Mesendoderm (in vitro differentiated cells): ENCODE measurements at places on chromosomes 4 and X.

DNA sequence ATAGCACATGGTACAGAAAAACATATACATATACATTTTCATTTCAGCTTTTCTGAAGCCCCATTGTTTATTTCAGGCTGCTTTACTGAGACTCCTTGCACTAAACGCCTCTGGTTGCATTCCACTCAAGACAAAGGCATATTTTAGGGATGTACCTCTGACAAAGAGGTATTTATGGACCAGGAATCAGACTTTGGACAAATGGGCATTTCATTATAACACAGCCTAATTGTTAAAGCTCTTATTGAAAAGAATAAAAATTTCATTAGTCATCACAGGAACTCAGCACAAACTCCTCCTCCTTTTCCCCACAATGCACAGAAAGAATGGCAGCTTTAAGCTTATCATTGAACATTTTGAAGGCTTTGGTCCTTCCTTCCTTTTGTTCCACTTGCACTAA lies 62.9 kb upstream of the UGT8 start:
- no peak for DNase-seq

GRCh38 chr4:66160606-66161005 lies 490.3 kb upstream of the EPHA5 start:
- no peak for DNase-seq

DNA sequence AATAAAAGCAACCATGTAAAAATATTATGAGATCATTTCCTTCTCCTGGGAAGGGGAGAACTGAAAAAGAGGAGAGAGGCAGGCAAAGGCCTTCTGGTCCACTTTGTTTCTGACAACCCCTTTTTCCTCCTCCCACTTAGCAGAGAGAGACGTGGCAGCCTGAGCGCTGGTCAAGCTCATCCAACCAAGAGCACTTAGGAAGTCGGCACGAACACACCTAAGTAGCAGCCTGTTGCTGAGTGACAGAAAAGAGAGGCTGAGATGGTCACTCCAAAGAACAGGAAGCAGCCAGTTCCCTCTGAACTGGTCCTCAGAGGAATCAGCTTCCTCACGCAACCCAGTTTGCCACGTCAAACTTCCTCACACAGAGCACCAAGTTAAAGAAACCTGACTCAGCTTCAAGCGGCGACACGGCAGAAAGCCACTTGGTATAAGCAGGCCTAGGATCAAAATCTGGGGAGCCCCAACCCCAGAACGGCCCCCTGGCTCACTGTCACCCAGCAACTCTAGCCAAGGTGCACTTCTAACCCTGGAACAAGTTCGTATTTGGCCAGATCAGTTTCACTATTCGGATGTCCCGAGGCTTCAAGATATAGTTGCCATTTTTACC lies 861 bp downstream of the SEC24D start:
- DNase-seq: peak; percentile 96

- no peak for DNase-seq
These were observed 129.6 kb downstream of the ANK2 start for GRCh38 chr4:113179091-113179490.

- DNase-seq: peak; percentile 27
These were observed 2.4 kb upstream of the RAB40AL start for GRCh38 chrX:102934624-102935023.

DNA sequence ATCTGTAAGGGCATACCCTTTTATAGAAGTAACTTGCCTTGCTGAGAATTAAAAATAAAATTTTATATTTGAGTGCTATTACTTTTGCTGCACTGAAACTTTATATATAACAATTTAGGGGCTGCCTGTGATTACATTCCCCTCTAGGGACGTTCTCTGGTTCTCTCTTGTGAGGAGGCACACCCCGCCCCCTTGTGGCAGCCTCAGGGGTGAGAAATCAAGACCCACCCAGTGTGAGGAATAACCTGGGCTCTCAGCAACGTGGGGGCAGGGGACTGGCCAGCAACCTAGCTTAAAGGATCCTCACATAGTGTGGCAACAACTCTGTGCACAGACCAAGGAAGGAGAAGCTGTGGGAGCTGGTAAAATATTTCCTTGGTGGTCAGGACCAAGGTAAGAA lies 43.7 kb downstream of the MAGEA9 start:
- peak; percentile 54 for DNase-seq

- DNase-seq: no peak
These were observed 233.0 kb upstream of the CLNK start for GRCh38 chr4:10917566-10917965.

DNA sequence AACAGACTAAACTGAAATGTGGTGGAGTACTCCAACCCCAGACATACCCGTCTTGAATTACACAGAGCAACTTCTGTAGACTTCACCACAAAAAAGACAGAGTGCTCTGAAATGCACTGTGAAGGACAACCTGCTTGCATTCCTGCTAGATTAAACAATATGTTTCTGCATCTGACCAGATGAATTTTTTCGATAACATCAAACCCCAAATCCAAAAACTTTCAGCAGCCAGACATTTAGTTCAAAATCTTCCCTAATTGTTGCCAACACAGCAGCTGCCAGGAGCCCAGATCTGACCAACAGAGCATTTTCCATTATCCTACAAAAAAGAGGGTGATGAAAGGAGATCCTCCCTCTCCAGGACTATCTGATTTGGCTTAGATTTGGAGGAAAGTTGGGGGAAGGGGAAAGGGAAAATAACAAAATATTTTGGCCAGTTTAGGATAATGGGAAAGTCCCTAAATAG lies 356.5 kb downstream of the PDGFC start:
- no peak for DNase-seq

GRCh38 chr4:70269674-70270073 lies 27.3 kb downstream of the CSN3 start:
- peak; percentile 31 for DNase-seq
